ENCODE measurements at places on chromosomes 2 and 18. TPM values are rescaled to one million over a fixed set of nuclear protein-coding genes. Genes with fewer than 3 reads are reported as not detected.

Gene DSC2
- 0.21 TPM for polyA plus RNA-seq

Gene UNC50
- 37.3 TPM for polyA plus RNA-seq

Gene PROM2
- 0.32 TPM for polyA plus RNA-seq

Gene UGT1A10
- not detected for polyA plus RNA-seq

Gene CTAGE1
- not detected for polyA plus RNA-seq

Gene L3MBTL4
- 0.22 TPM for polyA plus RNA-seq

Gene MOCOS
- 0.94 TPM for polyA plus RNA-seq

Gene TMEM237
- polyA plus RNA-seq = 13.9 TPM

Gene SLC30A3
- polyA plus RNA-seq = 0.03 TPM

Gene TTN
- polyA plus RNA-seq = 248 TPM

Gene TXNL4A
- 111 TPM for polyA plus RNA-seq

Gene HIBCH
- polyA plus RNA-seq = 22.3 TPM

Gene PSMA8
- polyA plus RNA-seq = not detected

Gene BOLL
- 2.9 TPM for polyA plus RNA-seq

Gene RGPD6
- 4.4 TPM for polyA plus RNA-seq

Gene LYG2
- not detected for polyA plus RNA-seq

Measured in psoas muscle (tissue), 8 donors.